ENCODE measurements at places on chromosomes 4 and X. TPM values are rescaled to one million over a fixed set of nuclear protein-coding genes. Genes with fewer than 3 reads are reported as not detected.

- H3K36me3 ChIP-seq: no peaks in the 10 kb centered on the region
- no peak overlapping the region for H3K4me3 ChIP-seq
- DNase-seq: no peak
- H3K27ac ChIP-seq: no peak overlapping the region
- no peaks in the 10 kb centered on the region for H3K27me3 ChIP-seq
- H3K4me1 ChIP-seq: no peaks in the 10 kb centered on the region
Measured at GRCh38 chr4:25466966-25467697, 90.1 kb downstream of the ANAPC4 start.

GRCh38 chr4:86661006-86661405 is 66.9 kb downstream of the PTPN13 start:
- H3K4me3 ChIP-seq: no peak overlapping the region
- no peaks in the 10 kb centered on the region for H3K27me3 ChIP-seq
- no peak overlapping the region for H3K27ac ChIP-seq
- H3K4me1 ChIP-seq: no peaks in the 10 kb centered on the region

- no peak for DNase-seq
- no peak overlapping the region for H3K27ac ChIP-seq
- no peak overlapping the region for H3K4me3 ChIP-seq
- no peaks in the 10 kb centered on the region for H3K27me3 ChIP-seq
- peaks cover 4% of the 10 kb centered on the region for H3K36me3 ChIP-seq
Measured at GRCh38 chr4:152356428-152357034, 179.4 kb downstream of the FBXW7 start.

- H3K27ac ChIP-seq: no peak overlapping the region
- no peak overlapping the region for H3K4me3 ChIP-seq
- DNase-seq: peak; percentile 23
- no peaks in the 10 kb centered on the region for H3K27me3 ChIP-seq
- no peaks in the 10 kb centered on the region for H3K4me1 ChIP-seq
Measured at GRCh38 chrX:74133156-74133796, 170.7 kb upstream of the ZCCHC13 start.

- no peaks in the 10 kb centered on the region for H3K27me3 ChIP-seq
- H3K4me3 ChIP-seq: no peak overlapping the region
- H3K36me3 ChIP-seq: peaks cover 22% of the 10 kb centered on the region
- H3K27ac ChIP-seq: no peak overlapping the region
Measured at GRCh38 chr4:99025506-99025905, 30.0 kb downstream of the METAP1 start.

Gene UGT8
- not detected for total RNA-seq

All from activated CD8-positive, alpha-beta T cell treated with anti-CD3 and anti-CD28 coated beads, Interleukin-2, amount 10 ng/mL, durations not matched to agents 7 days and 5 days (primary cell).